ENCODE measurements at places on chromosomes 2 and 18.

- DNase-seq = no peak
Measured at GRCh38 chr2:190822043-190822442, 58.6 kb upstream of the GLS start.

GRCh38 chr2:71545572-71546274, 92.4 kb downstream of the DYSF start:
- DNase-seq = no peak

GRCh38 chr2:43196768-43197587, 29.4 kb downstream of the ZFP36L2 start:
- no peak for DNase-seq

DNA sequence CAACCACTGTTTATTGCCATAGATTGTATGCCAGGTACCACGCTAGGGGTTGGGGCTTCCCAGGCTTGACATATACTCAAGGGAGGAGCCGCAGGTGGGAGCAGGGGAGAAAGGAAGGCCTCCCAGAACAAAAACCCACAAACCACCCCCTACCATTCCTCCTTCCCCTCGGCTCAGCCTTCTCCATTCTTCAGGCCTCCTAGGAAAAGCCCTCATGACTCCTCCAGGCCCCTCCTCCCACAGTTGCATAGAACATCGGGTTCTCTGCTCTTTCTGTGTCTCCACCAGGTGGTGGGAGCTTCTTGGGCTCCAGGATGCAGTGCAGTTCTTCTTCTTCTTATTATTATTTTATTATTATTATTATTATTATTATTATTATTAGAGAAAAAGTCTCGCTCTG, 80.3 kb downstream of the ZFP36L2 start:
- no peak for DNase-seq

DNA sequence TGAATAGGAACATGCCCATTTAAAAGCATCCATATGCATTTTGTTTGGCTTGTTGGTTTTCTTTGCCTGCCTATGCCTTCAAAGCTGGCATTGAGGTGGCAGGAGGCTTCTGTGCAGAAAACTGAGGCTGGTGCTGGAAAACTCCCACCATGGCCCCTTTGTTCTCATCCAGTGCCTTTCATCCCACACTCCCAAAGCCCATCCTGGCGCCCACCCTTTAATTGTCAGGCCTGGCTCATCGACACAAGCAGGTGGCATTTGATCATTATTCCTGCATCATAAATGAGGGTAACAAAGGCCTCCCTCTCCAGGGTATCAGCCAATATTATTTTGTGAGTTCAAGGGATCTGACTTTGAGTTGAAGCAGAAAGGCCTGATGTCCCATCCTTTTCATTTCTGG, 24.7 kb upstream of the ANXA4 start:
- no peak for DNase-seq

All from right cardiac atrium (tissue), 5 donors.